Activated CD4-positive, CD25-positive, alpha-beta regulatory T cell treated with anti-CD3 and anti-CD28 coated beads, Interleukin-2, amount 50 U/mL, for 72 hours (primary cell): ENCODE measurements at places on chromosomes 4 and X.

GRCh38 chr4:99647071-99647470 lies 10.6 kb downstream of the C4orf54 start:
- DNase-seq = no peak

- no peak for DNase-seq
Measured at GRCh38 chr4:153223930-153224329, 19.7 kb downstream of the TRIM2 start.

- DNase-seq = no peak
Measured at GRCh38 chr4:159013692-159014091, 89.2 kb upstream of the RAPGEF2 start.

DNA sequence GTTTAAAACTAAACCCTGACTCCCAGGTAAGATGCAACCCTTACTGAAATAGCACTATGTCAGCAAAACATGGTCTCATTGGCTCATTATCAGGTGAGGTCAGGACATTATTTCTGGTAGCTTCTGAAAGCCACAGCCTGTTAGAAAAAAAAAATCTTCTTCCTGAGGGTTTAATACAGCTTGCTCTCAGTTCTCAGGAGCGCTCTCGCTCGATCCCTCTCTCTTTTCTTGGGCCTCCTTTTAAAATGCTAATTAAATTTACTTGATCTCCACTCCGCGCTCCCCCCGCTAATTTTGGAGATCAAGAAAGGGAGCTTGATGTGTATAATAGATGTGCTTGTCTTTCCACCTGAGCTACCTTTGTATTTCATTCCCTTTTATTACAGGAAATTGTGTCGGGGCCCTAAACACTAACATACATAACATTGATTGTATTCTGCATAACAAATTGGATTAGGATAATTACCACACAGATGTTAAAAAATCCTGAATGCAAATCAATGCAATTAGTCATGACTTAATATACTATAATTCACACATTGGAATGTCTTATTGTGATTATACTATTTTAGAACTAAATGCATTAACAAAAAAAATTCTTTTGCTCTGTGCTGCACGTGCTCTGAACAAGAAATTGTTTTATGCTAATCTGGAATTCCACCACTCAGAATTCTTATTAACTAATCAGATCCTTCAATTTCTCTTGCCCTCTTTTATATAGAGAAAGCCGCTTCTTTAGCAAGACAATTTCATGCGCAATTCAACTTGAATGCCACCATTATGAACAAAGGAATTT lies 101.6 kb upstream of the TEX13D start:
- no peak for DNase-seq

DNA sequence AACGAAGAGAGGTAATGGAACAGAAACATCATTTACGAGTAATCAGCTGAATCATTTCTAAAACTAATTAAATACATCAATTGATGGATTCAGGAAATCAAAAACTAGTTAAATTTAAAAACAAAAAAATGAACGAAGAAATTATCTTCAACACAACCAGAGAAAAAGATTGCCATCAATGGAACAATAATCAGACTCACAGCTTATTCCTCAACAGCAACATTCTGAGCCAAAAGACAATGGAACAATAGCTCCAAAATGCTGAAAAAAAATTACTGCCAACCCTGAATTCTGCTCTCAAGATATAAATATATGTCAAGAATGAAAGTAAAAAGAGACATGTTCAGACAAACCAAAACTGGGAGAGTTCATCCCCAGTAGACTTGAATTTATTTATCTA lies 65.5 kb upstream of the KLF3 start:
- DNase-seq = no peak

GRCh38 chrX:13620207-13620606 lies 32.7 kb upstream of the TCEANC start:
- no peak for DNase-seq

DNA sequence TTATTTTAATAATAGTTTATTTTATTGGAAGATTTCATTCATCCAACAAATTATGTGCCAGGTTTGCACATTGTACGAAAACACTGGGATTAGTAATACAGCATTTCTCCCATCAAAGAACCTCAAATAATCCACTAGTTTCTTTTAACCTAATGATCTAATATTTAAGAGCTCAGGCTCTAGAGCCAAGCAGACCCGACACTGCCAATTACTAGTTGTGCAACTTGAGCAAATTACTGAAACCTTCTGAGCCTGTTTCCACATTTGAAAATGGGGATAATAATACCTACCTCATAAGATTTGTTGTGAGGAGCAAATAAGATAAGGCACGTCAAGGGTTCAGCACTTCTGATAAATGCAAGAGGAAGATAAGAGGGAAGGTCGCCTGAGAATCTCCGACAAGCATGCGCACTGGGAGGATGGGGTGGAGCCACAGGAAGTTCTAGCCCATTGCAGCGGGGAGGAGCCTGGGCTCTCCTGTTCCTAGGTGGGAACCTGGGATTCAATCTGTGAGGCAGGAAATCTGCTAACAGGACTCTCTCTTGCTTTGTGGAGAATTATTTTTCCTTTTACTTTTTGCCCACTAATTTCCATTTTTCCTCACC lies 141.5 kb upstream of the SMAD1 start:
- DNase-seq = no peak

DNA sequence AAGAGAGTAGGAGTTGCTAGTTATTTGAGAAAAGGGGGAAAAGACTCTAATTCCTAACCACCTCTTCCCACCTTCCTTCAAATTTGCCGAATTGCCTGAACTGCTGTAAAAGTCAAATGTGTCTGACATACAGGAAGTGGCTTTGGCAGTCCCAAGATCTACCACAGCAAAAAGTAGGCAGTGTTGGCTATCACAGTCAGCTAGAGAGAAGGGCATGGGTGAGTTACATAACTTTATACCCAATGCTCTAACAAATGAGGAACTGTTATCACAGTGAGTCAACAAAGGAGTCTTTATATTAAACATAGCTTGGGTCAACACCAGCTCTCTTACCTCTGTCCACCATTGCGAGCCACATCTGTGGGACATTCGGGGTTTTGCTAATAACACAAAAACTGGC lies 2.4 kb upstream of the MBNL3 start:
- DNase-seq = no peak

- DNase-seq = peak; percentile 7
Measured at GRCh38 chr4:8332038-8332857, 62.7 kb downstream of the HTRA3 start.

DNA sequence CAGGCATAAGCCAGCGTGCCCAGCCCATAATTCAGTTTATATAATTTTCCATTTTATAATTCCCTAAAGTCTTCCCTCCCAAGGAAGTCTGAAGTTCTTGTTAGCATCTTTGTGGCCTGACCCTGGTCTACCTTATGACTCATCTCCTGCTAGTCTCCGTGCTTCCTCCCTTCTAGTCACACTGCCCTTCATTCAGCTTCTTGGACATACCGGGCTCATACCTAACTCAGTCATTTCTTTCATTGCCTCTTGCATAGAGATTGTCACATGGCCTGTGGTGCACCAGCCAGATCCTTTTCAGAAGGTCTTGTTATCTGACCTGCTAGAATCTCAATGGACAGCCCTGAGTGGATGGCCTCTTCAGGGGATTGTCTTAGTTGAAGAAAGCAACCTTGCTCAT lies 22.8 kb upstream of the MAML3 start:
- DNase-seq = no peak

DNA sequence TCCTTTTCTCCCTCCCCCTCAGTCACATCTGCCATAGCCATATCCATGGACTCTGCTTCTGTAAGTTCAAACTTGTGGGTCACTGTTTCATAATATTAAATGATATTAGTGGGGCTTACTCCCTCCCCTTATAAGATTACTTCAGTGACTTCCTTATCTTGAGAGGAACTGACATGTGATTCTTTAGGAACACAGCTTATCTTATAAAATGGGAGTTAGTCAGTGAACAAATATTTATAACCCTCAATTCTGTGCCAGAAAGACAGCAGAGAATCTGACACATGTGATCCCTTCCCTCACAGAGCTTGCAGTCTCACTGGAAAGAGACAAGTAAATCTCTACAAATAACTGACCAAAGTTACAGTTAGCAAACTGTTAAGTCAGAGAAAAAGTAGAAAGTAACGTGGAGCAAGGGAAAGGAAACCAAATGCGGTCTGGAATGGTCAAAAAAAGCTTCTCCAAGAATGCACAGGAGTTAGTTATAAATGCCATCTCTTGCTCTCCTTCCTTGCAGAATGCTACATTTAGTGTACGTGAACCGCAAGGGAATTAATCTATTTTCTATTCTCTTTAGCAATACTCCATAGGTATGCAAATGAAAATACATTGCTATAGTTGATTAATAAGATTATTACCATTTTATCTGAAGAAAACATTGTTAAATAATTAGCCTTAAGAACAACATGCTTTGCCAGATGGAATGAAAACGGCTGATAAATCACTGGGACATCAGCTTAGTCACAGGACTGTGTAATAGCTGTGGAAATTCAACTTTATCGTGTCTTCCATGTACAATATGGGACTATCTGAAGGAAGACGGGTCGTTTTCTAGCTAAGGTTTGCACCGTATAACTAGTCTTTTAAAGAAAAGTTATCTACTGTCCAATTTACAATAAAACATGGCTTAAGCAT lies 29.0 kb downstream of the SGMS2 start:
- no peak for DNase-seq

DNA sequence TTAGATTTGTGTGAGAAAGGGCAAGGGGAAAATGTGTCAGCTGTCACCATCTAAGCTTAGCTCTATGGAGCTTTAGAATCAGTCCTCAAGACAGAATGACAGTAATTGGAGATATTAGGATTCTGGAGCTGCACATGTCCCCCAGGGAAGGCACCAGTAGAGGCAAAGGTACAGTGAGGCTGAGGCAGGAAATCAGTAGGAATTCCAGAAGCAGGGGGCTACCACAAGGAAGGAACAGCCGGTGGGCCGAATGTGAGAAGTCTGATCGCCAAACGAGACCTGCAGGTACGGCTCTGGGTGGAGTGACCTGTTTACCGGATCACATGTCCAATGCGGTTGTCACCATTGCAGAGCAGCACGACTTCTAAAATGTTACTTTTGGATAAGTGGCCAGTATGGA lies 52.6 kb downstream of the RNF150 start:
- no peak for DNase-seq

GRCh38 chr4:185697488-185697887 lies 114.5 kb downstream of the SORBS2 start:
- no peak for DNase-seq

DNA sequence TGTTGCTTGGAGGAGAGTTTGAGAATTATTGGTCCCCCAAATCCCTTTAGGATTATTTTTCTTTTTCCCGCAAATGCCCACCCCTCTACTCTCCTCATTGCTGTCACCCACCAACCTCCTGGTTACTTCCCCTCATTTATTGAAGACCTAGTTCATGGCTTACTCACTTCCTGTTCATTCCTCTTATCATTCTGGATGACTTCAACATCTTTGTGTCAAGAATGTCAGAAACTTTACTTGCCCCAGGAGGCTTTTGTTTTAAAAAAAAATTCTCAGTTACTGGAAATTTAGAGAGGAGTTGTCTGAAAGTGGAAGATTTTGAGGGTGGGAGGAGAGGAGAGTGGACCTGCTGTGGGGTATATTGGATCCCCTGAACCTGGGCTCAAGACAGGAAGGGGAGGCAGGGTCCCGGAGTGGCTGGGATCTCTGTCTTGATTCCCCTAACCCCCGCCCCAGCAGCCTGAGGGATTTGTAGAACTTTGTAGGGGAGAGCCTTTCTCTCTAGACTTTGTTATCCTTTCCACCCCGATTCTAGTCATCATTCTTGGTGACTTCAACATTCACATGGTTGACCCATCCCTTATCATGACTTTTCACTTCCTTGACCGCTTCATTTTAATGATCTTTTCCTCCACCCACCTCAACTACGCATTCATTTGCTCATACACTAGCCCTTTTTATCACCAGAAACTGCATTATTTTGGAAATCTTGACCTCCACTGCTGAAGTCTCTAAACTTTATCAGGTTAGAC lies 69.9 kb upstream of the ESX1 start:
- no peak for DNase-seq

DNA sequence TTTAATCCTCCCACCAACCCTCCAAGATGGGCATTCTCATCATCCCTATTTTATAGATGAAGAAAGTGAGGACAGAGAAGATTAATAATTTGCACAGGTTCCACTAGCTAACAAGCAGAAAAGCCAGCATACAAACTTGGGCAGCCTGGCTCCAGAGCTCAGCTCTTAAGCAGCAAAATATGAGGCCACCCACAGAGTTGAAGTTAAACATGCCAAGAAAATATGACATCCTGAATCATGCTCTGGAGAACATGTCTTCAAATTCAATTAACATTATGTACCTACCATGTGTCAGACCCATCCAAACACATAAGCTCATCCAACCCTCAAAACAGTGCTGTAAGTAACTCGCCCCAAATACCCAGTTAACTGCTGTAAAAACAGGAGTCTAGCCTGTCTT lies 33.9 kb downstream of the USP46 start:
- no peak for DNase-seq

DNA sequence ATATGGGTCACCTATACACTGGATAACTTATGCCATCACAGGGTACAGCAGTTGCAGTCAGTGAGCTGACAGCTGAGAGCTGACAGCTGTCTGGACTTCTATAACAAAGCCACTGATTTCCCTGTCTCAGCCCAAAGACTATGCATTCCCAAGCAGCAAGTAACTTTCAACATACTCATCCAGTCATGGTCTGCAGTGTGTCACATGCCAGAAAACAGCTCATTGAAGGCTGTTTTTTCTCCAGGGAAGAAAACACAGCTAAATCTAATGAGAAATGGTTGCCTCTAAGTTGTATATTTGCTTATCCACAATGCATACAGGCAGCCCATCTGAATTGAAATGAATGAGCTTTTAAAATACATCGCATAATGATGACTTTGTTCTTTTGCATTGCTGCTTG lies 6.3 kb downstream of the KIAA1210 start:
- no peak for DNase-seq

- no peak for DNase-seq
Measured at GRCh38 chrX:40439625-40440532, 140.9 kb upstream of the ATP6AP2 start.

DNA sequence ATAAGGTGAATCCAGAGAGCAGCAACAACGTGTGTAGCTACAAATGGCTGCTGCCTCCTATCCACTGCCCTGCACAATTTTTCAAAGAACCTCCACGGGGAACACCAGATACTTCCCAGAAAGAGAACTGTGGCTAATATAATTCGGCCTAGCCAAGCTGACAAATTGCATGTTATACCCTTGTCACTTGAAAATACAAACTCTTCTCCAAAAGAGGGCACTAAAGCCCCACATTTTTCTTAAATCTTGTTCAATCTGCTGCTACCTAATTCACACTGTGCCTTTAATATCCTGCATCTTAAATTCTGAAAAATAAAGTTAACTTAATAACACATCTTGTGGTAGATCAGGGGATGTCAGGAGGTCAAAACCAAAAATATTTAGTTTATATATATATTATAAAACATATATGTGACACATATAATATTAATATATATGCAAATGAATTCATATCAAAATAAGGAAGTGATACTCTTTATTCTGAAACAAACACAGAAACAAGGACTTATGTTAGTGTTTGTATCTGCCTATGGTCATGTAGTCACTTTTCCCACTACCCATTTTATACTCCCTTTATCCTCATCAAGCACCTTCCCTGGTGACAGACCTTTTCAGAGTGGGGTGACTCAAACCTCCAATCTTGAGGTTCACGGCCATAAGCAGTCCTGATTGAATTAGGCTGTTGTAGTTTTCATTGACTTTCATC lies 24.1 kb downstream of the CT45A1 start:
- DNase-seq = no peak
